GF-D8 (cell line): ENCODE measurements at places on chromosomes 13 and 19.

DNA sequence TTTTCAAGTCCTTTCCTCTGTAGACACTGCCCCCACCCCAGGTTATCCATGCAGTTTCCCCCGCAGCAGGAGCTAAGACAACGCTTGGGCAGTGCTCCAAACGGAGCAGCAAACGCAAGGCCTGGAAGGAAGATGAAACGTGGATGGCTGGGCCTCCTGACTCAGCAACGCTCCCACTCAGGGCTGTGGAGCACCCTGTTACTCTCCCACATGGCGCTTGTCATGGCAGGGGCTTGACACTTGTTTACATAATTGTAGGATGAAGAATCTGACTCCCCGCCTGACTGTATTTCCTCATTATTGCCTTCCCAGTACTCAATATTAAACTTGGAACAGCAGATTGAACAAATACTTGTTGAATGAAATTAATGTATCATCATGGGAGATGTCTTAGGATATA lies 799 bp upstream of the C1QTNF9B start:
- DNase-seq, result no peak

DNA sequence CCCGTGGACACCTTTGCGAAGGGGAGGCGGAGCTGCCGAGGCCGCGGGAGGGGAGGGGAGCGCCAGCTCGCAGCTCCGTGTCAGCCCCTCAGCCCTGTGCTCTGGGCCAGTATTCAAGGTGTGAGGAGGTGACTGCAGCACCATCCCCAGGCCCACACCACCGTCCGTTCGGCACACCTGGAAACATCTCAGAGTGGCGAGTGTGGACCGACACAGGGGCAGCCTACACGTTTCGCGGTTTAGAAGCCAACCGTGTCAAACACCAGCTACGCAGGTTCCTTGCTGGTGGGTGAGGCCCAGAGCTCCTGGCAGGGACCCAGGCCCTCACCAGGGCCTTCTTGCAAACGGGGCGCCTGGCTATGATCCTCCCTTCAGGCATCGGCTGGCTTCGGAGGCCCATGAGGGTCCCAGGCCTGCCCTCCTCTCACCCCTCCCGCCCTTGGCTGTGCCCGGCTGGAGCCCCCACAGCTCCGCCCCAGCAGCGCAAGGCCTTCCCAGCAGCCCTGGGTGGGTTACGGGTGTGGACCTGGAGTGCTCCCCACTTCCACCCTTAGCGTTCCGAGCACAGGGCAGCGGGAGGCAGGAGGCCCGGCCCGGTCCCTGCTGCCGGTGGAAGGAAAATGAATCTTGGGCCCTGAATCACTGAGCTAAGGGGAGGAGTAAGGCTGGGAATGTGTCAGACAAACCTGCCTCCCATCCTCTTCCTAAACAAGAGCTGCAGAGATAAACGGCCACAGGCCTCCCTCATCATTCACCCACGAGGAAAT lies 1.2 kb downstream of the C13orf46 start:
- DNase-seq, result no peak

DNA sequence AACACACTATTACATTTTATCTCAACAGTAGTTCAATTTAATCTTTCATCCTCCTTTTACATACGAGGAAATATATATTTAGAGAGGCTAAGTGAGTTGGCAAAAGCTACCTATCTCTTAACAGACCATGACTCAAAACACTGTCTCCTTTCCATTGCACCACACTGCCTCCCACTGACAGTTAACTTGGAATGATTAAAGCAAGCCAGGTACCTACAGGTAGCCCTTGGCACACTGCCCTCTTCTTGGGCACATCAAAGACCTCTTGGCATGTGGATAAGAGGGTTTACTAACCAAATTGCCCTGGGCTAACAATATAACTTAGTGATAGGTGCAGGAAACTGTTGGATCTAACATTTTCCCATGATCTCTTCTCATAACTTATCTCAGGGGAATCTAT lies 1.8 kb downstream of the ABHD13 start:
- no peak for DNase-seq

DNA sequence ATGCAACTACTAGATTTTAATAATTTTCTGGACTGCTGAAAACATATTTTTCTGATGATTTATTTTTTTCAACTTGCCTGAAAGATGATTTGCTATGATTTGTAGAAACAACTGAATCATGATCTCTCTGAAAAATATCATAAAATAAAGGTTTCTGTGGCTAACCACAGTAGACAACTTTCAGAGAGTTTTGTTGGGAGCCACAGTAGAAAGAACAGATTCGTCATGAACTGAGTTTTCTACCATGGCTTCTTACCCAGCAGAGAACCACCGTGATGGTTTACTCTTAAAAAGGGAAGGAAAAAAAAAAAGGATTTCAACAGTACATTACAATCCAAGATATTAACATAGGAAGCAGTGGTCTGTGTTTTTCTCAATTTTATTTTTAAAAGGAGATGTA lies 18.0 kb downstream of the ZAR1L start:
- DNase-seq, result no peak

GRCh38 chr19:21940684-21941083 lies 70.1 kb downstream of the ZNF208 start:
- DNase-seq, result no peak

DNA sequence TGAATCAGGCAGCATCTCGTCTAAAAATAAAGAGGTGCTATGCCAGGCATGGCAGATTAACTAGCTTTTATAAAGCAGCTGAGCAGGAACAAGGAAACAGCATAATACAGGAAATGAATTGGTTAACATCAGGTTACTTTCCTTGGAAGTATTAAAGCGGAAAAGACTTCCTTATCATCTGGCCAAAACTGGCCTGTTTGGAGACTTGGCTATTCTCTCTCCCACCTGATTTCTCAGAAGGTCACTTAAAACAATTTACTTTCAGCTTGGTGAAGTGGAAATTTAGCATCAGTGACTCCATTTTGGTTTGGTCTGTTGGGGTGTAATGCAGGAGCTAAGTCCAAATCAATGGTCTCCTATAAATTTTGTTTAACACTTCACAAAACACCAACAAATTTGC lies 191.6 kb downstream of the NUFIP1 start:
- no peak for DNase-seq

GRCh38 chr13:106593132-106593531 lies 25.2 kb upstream of the ARGLU1 start:
- DNase-seq, result peak; percentile 14

GRCh38 chr13:99381766-99382165 lies 74.6 kb upstream of the GPR183 start:
- no peak for DNase-seq

GRCh38 chr13:101673360-101674105 lies 221.1 kb downstream of the ITGBL1 start:
- DNase-seq, result no peak

- no peak for DNase-seq
These were observed 43.8 kb downstream of the ESD start for GRCh38 chr13:46753137-46753536.

DNA sequence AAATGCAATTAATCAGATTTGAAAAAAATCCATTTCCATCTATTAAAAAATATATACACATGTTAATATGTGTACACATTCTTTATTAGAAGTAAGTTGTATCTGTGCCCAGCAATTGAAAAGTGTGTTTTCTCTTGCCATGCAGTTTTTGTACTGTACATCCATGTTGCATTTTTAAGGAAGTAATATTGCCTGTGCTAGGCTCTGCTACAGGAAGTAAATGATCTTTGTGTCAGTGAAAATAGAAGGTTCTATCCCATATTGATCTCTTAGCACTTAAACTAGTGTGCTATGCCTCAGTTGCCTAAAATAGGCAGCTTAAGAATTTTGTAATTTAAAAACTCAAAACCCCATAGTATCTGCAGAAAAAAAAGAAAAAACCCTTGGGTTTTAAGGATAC lies 122.5 kb downstream of the CDK8 start:
- DNase-seq, result peak; percentile 8

DNA sequence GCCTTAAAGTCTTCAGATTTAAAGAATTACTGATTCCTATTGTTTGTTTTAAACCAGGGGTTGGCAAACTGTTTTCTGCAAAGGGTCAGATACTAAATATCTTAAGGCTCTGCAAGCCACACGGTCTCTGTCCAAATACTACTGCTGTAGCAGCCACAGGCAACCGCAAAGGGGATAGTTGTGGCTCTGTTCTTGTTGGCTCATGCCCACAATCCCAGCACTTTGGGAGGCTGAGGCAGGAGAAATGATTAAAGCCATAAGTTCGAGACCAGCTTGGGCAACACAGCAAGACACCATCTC lies 22.4 kb downstream of the RANBP3 start:
- no peak for DNase-seq
